AG08395 (cell line): ENCODE measurements at places on chromosomes 6 and 20.

GRCh38 chr6:42616716-42617115 is 52.9 kb downstream of the UBR2 start:
- DNase-seq: peak; percentile 9

GRCh38 chr6:130900913-130901312 is 73.7 kb downstream of the SMLR1 start:
- DNase-seq: peak; percentile 71

DNA sequence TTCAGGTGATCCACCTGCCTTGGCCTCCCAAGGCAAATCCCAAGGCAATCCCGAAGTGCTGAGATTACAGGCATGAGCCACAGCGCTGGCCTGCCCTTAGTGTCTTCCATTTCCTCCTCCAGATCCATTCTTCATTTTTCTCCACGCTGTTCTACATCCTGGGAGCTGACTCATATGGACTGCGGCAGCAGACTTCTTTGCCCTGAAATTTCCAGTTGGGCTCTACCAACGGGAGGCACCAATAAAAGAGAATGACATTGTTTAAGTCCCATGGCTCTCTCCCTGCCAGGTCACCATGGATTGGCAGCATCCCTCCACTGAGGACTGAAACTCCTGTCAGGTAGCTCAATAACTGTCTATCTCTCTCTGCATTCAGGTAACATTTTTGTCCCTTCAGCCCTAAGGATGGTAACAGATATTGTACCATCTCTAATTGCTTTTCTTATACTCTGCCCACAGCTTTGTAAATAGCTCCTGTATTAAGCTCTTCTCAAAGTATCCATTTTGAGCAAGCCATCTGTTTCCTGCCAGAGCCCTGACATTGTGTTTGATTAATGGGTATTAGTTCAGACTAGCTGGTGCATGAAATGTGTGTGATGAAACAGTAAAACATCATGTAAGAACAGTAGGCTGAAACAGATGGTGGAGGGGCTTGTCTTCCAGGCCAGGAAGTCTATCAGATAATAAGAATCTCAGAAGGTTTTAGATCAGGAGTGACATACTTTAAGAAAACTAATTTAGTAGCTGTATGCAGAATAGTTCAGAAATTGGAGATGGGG is 3.6 kb downstream of the TBCC start:
- DNase-seq: no peak

GRCh38 chr6:122886481-122886880 is 97.4 kb downstream of the SMPDL3A start:
- no peak for DNase-seq

DNA sequence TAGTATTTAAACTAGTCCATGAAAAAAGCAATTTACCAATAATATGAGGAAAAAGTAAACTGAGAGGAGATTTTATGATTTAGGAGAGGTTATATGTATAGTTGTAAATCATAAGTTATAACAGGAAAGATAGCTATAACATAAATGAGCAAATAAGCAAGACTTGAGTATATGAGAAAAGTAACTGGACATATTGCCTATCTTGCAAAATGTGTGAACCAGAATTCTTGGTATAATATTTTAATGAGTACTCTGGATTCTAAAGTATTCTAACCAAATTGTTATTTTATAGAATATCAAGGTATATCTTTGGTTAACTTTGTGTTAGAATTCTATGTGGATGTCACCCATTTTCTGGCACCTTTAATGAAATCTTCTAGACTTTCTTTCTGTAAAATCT is 124.6 kb downstream of the PHF3 start:
- DNase-seq: no peak

- DNase-seq: no peak
These were observed 651 bp upstream of the SAMHD1 start for GRCh38 chr20:36951979-36952738.
